ENCODE measurements at places on chromosomes 4 and X. TPM values are rescaled to one million over a fixed set of nuclear protein-coding genes. Genes with fewer than 3 reads are reported as not detected.

Gene SPP1
- not detected for total RNA-seq

Gene DCAF16
- total RNA-seq: 27.4 TPM

Gene MAPK10
- total RNA-seq: 0.36 TPM

Gene HTRA3
- 1.9 TPM for total RNA-seq

Gene SPANXN4
- not detected for total RNA-seq

Gene HPGD
- total RNA-seq: not detected

Gene NDP
- 1.2 TPM for total RNA-seq

Gene DRD5
- total RNA-seq: not detected

Gene FTHL17
- not detected for total RNA-seq

Gene PPP1R2C
- not detected for total RNA-seq

Gene CLDN22
- not detected for total RNA-seq

Gene SGMS2
- 98.2 TPM for total RNA-seq

Data from thoracic aorta endothelial cell (primary cell).